ENCODE measurements at places on chromosomes 12 and 14.

- no peak for DNase-seq
Measured at GRCh38 chr14:101062601-101063000, 159.1 kb upstream of the RTL1 start.

DNA sequence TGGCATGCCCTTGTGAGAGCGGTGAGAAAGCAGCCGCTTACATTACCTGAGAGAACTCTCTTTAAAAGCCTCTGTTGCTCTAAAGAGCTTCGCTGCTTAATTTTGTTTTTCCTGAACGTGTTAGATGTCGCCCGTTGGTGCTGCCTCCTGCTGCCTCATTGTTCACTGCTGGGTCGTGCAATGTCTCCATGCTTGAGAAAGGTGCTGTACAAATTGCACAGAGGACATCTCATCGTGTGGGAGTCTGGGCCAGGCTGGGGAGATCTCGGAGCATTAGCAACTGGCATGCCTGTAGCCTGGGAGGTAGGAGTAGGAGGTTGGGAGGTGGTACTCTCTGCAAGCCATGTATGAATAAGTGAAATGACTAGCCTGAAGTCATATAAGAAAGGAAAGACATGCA, 686.0 kb downstream of the NOVA1 start:
- no peak for DNase-seq

DNA sequence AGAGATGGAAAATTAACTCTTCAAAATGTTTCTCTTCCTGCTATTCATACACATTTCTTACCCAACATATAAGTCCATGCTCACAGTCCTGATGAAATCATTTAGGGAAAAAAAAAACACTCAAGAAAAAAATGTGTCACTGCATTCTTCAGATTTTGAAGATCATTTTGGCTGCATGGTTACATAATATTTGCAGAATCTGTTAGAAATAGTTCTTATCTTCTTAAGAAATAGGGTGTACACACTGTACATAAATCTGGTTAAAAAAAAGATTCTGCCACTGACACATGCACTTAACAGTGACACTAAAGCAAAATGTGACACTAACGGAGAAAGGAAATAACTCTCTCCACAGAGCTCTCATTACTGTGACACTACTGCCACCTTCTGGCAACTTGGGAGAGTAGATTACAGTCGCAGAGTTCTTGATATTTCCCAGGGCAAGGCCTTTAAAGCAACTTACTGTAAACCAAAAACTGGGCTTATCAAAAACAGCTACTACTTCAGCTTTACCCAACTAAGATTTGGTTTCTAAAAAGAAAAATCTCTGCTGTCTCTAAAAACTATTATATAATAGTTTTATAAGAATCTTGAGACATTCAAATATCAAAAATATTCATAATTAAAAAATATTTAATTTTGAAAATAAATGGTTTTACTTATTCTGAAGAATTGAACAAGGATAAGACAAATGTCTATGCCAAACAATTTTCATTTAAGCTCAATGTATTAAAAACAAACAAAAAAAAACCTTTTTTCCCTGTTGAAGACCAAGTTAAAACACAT, 65.0 kb downstream of the SETD3 start:
- peak; percentile 59 for DNase-seq

DNA sequence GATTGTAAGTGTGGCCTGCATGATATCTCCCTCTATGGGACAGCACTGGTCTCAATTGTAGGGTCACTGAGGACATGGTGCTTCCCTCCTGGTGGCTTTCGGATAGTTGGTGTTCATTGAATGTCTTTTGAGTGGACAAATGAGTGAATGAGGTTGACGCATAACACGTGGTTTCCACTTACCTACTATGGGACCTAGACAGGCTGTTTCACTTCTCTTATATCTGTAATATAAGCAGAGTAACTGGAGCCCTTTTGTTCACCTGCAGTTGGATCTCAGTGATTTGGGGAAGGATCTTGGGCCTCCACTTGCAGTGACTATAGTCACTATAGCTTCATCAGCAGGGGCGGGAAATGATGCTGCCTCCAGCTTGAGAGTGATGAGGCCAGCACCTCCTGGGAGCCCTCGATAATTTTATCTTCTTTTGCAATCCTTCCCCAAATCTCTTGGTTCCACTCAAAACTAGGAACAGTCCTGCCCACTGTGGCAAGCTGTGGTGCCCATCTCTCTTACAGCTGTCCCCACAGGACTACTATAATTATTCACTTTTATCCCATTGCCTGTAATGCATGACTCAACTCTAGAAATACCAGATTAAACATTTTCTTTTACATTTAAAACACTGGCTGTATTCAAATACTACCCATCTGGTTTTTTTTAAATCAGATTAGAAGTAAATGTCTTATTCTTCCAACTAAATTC, 242.9 kb downstream of the CHST11 start:
- no peak for DNase-seq

DNA sequence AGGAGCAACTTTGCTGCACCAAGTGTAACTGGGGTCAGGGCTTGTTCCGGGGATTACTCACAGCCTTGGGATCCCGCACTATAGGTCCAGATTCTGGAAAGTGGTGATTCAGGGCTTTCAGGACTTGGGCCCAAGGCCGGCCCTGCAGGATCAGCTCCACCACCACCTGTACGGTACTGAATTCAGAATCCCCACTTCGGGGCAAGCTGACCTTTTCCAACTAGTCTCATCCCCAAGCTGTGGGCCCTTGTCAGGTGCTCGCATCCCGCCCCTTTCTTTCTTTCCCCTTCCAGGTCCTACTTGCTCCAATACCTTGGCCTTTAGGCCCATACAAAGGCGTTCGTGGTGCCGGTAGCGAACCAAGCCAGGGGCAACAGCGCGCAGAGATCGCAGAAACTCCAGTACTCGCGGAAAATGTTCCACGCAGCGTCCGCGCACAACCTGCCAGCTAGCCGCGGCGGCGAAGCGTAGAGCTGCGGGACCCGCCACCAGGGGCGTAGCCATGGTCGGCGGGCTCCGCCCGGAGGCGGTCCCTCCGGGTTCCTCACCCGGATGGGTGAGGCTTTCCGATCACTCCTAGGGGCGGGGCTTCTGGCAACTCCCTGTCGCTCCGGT, 487 bp downstream of the TINF2 start:
- peak; percentile 78 for DNase-seq

- peak; percentile 34 for DNase-seq
Measured at GRCh38 chr12:105485321-105485910, 154.9 kb downstream of the C12orf75 start.

GRCh38 chr12:111597831-111598636, 1.1 kb downstream of the ATXN2 start:
- no peak for DNase-seq

- no peak for DNase-seq
Measured at GRCh38 chr14:105857220-105857825, 330.9 kb downstream of the TMEM121 start.

- no peak for DNase-seq
Measured at GRCh38 chr12:104387190-104387589, 69.6 kb upstream of the CHST11 start.

- DNase-seq = peak; percentile 30
Measured at GRCh38 chr14:65206448-65207096, 104.3 kb upstream of the MAX start.

DNA sequence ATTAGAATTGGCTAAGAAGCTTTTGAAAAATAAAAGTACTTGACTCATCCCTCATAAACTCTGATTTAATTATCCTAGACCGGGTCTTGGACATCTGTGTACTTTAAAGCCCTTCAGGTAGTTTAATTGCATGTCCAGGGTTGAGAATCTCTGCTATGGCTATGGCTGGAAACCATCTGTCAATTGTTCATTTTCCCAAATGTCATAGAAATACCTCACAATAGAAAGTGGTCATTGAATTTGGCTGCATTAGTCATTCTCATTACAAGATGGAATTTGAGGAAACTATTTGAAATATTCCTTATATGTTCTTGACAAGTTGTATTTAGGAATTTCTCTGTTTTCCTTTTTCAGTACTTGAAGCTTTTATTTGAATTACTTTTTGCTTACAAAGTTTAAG, 111.3 kb downstream of the TSHR start:
- DNase-seq = no peak

GRCh38 chr12:31518680-31519227, 72.2 kb downstream of the DENND5B start:
- peak; percentile 100 for DNase-seq

GRCh38 chr12:129001-129400, 62.4 kb downstream of the IQSEC3 start:
- no peak for DNase-seq

GRCh38 chr12:116694653-116695463, 43.0 kb downstream of the SPRING1 start:
- no peak for DNase-seq

DNA sequence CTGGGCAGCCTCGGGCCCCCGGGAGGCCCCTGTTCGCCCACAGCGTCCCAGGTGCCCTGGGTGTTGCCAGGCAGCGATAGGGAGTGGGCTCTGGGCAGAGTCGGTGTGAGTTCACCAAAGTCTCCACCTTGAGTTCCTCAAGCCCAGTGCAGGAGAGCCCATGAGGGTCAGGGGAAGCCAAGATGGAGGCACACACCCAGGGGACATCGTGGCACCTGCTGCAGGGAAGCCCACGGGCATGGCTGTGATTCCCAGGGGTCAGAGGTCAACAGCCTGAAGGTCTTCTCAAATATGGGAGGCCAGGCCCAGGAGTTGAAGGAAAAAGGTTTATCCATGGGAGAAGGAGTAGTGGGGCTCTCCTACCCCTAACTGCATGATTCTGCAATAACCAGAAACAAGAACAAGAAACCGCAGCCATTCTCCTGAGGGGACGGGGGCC, 148.8 kb downstream of the ADGRD1 start:
- DNase-seq = no peak

GRCh38 chr12:70756118-70756517, 118.9 kb upstream of the PTPRB start:
- DNase-seq = no peak

DNA sequence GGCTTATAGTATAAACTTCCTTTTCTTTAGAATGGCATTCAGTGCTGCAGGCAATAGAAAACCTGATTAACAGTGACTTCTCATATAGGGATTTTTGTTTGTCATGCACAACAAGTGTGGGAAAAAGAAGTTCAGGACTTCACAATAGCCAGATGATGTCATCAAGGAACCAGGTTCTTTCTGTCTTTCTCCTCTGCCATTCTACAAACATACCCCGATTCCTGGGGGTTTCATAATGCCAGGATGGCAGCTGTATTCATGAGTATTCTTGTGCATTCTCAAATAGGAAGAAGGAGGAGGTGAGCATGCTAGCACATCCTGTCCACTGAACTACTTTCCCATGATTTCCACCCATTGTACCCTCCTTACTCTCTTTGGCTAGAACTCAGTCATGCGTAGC, 182.7 kb upstream of the EEA1 start:
- no peak for DNase-seq

DNA sequence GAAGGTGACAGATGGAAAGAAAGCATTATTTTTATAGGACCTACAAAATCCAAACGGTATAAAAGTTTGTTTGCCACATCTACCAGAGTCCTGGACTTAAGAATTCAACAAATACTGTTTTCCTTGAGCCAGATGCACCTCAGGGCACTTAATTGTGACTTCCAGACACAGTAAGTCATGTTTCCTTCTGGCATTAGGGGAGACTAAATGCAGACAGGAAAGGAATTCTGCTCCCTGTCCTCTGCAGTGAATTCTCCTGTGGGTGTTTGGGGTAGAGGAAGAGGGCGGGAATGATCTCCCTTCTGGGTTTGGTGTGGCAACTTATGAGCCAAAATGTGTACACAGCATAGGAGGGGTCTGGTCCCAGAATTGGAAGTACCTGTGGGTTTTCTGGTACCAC, 93.9 kb upstream of the ZDHHC17 start:
- no peak for DNase-seq

DNA sequence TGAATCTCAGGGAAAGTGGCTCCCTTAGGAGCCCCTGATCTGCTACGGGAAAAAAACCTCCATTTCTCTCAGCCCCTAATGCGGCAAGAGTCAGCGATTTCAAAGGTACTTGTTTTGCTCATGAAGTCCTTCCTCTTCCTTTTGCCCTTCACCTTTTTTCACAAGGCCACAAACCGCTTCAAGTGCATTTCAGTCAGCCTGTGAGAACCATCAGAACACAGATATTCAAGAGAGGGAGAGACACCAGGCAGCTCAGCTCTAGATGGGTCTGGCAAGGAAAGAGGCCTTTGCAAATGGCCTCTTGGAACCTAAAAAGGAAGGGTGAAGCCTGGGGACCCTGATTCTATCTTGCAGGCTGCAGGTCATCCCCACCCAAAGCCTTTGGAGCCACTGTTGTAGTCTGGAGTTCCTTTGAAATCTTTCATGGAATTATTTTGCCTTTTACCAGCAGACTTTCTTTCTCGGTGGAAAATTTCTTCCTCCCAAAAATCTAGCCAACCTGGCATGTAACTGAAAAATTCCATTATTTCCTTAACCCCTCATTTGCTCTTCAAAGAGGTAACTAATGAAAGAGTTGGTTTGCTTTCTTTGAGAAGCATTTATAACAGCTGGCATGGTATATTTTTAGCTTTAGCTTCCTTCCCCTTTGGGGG, 145.0 kb downstream of the SAMD4A start:
- DNase-seq = no peak

- DNase-seq = no peak
Measured at GRCh38 chr14:50477760-50478159, 54.6 kb downstream of the MAP4K5 start.

GRCh38 chr14:43735932-43736331, 771.2 kb downstream of the FSCB start:
- DNase-seq = no peak

DNA sequence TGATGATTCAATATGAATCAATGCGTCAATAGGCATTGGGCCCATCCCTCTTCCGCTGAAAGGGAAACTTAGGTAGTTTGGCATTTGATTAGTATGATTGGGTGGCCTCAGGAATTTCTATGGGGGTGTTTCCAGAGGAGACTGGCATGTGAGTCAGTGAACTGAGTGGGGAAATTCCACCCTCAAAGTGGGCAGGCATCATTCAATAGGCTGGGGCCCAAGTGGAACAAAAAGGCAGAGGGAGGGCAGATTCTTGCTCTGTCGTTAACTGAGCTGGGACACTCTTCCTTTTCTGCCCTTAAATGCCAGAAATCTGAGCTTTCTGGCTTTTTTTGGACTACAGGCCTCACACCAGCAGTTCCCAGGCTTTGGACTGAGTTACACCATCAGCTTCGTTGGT, 373.5 kb downstream of the RPS29 start:
- no peak for DNase-seq

DNA sequence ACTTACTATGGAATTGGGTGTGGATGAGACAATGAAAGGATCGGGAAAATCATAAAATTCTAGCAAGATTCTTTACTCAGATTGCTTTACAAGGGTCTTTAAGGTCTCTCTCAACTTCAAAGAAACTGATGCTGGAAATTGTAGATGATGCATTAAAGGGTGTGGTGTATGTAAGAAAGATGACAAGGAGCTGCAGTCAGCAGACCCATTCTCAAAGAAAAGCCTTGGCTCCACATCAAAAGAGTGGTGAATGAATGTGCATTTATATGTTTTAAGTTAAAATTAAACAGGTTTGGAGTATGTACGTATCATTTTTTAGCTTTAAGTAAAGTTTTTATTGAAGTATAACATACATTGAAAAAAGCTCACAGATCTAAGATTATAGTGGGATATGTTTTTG, 194.5 kb downstream of the C12orf75 start:
- no peak for DNase-seq

GRCh38 chr12:57761391-57761998, 5.4 kb downstream of the CYP27B1 start:
- no peak for DNase-seq

GRCh38 chr12:42946871-42947381, 357.4 kb upstream of the PRICKLE1 start:
- no peak for DNase-seq
